Caudate nucleus (tissue), 63 donors: ENCODE measurements at places on chromosomes 7 and 10.

GRCh38 chr7:80722616-80723195, 84.3 kb downstream of the CD36 start:
- no peak for DNase-seq

DNA sequence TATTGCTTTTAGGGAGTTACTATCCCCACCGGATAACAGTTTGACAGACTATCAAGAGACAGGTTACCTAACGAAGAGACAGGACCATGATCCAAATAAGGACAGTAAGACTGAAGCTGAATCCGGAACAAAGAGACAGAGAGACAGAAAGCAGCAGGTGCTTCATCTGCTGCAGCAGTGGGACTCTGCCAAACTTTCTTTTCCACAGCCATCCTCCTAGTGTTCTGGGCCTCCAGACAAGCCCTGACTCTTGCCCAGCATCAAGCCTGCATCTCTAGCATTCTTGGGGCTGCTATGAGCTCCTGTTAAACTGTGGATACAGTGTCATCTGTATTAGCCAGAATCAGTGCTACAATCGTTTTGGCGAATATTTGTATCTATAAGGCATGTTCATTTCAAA, 761.7 kb downstream of the GRID1 start:
- no peak for DNase-seq

DNA sequence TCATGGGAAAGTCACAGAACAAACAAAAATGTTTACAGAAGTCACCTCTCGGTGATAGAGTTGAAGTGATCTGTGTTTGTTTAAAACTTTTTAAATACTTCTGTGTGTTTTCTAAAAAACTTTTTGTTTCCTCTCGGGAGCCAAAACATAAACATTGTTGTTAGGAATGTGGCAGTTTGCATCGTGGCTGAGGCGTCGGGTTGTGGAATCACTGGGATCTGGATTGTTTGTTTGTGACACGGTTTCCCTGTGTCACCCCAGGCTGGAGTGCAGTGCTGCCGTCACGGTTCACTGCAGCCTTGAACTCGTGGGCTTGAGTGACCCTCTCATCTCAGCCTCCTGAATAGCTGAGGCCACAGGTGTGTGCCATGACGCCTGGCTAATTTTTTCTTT, 29.0 kb upstream of the SUN1 start:
- DNase-seq = no peak

- DNase-seq = no peak
These were observed 3.5 kb downstream of the CRHR2 start for GRCh38 chr7:30678805-30679204.

DNA sequence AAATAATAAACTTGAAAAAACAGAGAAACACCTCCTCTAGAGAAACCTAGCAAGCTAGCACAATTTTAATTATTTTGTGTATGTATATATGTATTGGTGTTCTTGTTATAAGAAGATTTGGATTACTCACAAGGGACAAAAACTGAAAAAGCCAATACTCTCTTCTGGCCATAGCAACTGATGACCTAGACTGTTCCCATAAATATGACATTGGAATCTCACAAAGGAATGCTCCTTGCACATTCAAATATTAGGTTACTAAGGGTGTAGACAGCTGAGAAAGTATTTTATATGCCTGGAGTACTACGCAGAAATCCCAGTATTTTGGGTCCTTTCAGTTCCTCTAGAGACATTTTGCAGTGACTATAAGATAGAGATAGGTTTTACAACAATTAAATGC, 279.4 kb downstream of the FZD1 start:
- no peak for DNase-seq

GRCh38 chr10:49666054-49666615, 13.3 kb upstream of the C10orf53 start:
- no peak for DNase-seq

- no peak for DNase-seq
These were observed 111.7 kb upstream of the CDK13 start for GRCh38 chr7:39838326-39838725.

- no peak for DNase-seq
These were observed 113.2 kb downstream of the WDR37 start for GRCh38 chr10:1169186-1169885.

DNA sequence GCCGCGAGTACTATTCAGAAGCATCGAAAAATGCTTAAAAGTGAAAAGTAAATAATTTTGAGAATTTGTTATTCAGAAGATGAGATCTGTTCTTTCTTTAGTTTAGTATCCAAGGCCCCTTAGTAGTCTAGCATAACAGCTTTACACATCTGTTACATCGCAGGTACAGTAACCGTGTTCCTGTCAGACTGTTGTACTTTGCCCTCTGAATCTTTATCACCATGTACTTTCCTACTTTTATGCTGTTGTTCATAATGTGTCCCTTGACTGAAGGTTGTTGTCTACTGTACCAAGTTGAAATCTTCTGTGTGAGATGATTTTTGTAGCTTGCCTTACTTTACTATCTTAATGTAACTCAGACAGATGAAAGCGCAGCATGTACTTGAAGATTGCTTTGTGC, 38.3 kb downstream of the WAC start:
- DNase-seq = no peak

GRCh38 chr7:33050535-33051318, 11.8 kb downstream of the NT5C3A start:
- DNase-seq = no peak

- no peak for DNase-seq
These were observed 65.5 kb downstream of the PYROXD2 start for GRCh38 chr10:98349508-98349922.

- DNase-seq = no peak
These were observed 45.1 kb downstream of the CHN2 start for GRCh38 chr7:29239638-29240037.

GRCh38 chr10:61063034-61063433, 119.0 kb upstream of the RHOBTB1 start:
- no peak for DNase-seq

DNA sequence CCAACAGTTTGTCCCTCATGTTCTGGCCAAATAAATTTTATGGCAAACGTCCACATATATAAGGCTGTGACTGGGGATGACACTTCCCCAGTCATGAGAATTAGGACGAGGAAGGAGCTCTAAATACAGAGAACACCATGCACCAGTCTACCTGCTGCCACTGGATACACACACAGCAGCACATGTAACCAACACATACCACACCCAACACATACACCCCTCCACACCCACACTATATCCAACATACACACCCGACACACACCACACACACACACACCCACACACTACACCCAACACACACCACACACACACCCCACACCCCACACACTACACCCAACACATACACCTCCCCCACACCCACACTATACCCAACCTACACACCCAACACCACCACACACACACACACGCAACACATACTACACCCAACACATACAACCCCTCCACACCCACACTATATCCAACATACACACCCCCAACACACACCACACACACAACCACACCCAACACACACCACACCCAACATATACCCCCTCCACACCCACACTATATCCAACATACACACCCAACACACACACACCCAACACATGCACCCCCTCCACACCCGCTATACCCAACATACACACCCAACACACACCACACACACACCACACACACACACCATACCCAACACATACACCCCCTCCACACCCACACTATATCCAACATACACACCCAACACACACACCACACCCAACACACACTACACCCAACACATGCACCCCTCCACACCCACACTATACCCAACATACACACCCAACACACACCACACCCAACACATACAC, 74.1 kb downstream of the HIPK2 start:
- DNase-seq = no peak

GRCh38 chr10:27382176-27382575, 121.9 kb upstream of the RAB18 start:
- no peak for DNase-seq

- DNase-seq = no peak
These were observed 70.2 kb downstream of the PIP4K2A start for GRCh38 chr10:22644222-22644621.
